Activated T-helper 9 cell treated with anti-CD3 and anti-CD28 coated beads, Interleukin-2, amount 50 U/mL, for 16 hours (primary cell): ENCODE measurements at places on chromosomes 4 and X.
A peak's percentile ranks its signal among the peaks of the same experiment; 100 is the strongest.

DNA sequence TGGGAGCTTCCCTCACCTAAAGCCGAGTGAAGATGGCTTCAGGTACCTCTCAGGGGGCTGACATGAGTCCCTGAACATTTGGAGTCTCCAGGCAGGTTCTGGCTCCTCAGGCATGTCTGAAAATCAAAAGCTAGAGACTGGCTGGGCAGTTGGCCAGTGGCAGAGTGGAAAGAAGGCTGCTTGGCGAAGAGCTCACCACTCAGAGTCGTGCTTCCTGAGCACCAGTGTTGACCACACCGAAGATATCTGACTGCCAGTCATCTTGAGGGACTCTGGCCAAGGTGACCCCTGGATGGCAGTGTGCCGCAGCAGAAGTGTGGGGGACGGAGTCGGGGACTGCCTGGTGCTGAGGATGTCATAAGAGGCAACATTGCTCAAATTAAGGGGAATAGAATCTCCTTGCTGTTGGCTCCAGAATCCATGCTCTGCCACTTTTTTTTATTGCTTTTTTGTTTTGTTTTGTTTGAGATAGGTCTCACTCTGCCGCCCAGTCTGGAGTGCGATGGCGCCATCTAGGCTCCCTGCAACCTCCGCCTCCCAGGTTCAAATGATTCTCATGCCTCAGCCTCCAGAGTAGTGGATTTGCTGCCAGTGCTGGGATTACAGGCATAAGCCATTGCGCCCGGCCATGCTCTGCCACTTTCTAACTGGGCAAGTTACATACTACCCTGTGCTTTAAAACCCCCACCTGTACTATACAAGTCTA is 172.5 kb upstream of the GATB start:
- no peak for DNase-seq

DNA sequence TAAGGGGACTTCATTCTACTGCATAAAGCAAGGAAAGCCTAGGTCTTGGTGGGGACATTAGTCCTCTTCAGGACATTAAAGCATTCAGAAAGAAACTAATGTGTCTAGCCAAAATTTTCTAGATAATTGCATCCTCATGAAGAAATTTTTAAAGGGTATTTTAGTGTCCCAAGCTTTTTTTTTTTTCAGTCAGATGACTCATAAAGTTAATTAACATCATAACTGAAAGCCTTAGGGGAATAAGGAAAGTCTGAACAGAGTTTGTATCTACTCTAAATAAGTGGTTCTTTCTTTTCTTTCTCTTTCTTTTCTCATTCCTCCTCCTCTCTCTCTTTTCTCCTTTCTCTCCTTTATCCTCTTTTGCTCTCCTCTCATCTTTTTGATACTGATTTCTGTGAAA is 202.4 kb downstream of the ADAMTS3 start:
- no peak for DNase-seq

- DNase-seq: no peak
Measured at GRCh38 chr4:123014038-123014437, 91.6 kb upstream of the NUDT6 start.

- DNase-seq: no peak
Measured at GRCh38 chr4:14837860-14838259, 164.4 kb upstream of the CPEB2 start.

DNA sequence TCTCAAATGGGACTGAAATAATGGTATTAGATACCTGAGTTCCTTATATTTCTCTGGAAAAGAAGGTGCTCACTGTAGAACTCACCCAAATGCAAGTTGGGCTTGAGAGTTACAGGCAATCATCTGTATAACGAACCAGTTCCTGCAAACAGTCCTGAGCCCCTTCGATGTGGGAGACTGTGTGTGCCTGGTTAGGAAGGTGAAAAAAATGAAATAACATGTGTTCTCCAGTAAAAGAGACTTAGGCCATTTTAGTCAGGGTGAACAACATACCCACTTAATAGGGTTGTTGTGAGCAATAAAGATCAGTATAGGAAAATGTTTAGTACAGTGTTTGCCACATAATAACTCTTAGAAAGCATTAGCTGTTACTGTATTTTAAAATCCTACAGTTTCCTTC is 23.4 kb downstream of the STIM2 start:
- no peak for DNase-seq

GRCh38 chrX:51476930-51477329 is 19.5 kb downstream of the NUDT11 start:
- no peak for DNase-seq

DNA sequence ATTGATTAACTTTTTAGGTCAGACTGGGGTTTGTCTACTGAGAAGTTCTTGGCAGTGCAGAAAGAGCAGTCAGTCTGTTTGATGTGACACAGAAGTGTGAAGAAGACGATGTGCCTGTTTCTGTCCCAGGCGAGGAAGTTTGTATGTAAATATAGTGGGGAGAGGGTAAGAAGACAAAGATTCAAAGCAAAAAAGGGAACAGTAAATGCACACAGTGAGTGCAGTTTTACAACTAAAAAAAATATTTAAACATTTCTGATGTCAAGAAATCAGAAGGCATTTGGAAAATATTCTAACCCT is 264.9 kb downstream of the RAPGEF2 start:
- DNase-seq: no peak

GRCh38 chrX:49760290-49760890 is 64.6 kb upstream of the PAGE1 start:
- DNase-seq: no peak

DNA sequence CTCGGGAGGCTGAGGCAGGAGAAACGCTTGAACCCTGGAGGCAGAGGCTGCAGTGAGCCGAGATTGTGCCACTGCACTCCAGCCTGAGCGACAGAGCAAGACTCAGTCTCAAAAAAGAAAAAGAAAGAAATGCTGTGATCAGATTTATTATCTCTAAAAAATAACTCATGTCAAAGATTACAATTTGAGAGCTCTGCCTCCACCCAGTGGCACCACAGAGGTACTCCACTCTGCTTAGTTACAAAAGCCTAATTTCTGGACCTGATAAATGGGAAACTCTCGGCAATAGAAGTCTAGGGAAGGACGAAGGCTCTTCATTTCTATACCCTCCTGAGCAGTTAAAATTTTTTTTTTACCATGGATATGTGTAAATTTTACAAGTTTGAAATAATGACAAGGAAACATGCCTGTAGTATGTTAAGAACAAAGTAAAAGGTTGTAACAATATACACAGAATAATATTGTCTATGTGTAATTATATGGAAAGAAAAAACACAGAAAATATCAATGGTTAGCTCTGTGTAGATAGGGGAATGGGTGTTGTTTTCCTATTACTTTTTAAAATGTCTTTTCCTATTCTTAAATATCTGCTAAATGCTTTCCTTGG is 149.8 kb downstream of the STIM2 start:
- DNase-seq: peak; percentile 29

- DNase-seq: no peak
Measured at GRCh38 chrX:55451626-55451989, 319 bp upstream of the MAGEH1 start.

- no peak for DNase-seq
Measured at GRCh38 chr4:6071959-6072720, 53.9 kb upstream of the C4orf50 start.

DNA sequence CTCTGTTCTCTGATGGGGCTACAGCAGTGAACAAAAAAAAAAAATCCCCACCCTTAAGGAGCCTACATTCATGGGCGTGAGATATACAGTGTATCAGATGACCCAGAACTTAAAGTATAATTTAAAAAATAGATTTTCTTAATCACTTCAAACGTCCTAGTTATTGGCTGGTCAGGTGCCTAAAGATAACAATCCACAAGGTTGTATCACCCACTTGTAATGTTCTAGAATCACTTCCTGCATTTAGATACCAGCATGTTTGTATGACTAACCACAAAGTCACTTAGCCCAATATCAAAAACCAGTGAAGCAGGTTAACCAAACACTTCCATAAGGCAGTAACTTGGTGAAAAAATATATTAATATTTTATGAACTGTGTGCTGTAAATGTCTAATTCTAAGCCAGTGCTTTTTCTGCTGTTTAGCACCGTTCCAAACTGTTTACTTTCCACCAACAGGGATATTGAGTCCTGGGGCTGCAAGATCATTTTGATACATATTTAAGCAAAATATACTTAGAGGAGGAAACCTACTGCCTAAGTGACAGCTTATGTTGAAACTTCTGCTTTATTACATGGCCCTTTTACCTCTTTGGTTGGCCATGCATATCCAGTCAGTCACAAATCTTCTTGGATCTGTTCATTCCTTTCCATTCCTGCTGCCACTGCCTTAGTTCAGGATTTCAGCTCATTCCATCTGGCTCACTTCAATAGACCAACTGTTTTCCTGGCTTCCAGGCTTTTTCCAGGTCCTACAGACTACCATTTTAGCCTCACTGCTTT is 43.3 kb downstream of the CD40LG start:
- DNase-seq: no peak

- no peak for DNase-seq
Measured at GRCh38 chr4:169791062-169791461, 33.3 kb upstream of the HPF1 start.

- no peak for DNase-seq
Measured at GRCh38 chrX:131626681-131627296, 82.9 kb downstream of the OR13H1 start.

DNA sequence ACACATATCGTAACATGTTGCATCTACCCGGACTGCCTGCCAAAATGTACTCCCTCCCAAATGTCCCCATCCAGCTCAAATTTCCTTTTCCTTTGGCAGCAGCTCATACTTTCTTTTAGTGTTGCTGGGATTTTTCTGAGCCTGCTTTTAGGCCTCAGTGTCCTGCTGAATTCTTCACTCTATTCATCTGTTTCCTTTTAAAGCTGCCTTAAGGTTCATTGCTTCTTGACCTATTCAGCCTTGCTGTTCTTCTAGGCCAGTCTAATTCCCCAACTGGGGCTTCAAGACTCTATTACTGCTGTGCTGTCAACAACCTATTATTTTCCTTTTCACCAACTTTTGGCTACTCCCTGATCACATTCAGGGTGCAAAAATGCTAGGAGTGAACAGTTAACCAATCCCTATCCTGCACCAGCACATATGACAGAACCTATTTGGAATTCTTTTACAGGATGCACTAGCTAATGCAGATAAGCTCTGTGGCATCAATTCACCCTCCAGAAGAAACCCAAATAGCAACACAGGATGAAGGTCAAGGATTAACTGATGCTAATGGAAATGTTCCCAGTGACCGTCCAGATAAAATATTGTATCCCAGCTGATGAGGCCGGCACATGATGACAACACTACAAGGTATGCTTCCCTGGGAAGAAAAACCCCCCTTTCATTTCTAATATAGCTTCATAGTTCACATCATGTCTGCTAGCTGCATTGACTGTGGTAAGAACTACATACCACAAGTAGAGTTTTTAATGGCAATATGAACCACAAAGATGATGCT is 114.7 kb upstream of the TTC29 start:
- DNase-seq: no peak

- no peak for DNase-seq
Measured at GRCh38 chr4:41545238-41545637, 7.3 kb downstream of the LIMCH1 start.

- no peak for DNase-seq
Measured at GRCh38 chr4:78799551-78800495, 23.7 kb downstream of the BMP2K start.

DNA sequence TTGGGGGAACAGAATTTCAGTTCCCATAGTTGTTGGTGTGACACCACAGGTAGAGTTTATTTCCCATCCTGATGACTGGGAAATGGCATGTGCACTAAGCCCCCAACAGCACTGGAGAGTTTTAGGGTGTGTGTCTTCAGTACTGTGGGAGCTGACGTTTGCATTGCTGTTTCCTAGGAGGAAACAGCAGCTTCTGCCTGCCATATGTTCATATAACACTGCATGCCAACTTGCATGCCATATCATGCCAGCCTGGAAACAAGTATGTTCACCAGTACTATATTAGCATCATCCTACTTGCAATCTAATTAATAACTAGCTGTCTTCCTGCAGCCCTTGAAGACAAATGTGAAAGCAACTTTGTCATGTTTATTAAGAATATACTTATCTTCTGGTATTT is 58.2 kb downstream of the NAA11 start:
- no peak for DNase-seq

DNA sequence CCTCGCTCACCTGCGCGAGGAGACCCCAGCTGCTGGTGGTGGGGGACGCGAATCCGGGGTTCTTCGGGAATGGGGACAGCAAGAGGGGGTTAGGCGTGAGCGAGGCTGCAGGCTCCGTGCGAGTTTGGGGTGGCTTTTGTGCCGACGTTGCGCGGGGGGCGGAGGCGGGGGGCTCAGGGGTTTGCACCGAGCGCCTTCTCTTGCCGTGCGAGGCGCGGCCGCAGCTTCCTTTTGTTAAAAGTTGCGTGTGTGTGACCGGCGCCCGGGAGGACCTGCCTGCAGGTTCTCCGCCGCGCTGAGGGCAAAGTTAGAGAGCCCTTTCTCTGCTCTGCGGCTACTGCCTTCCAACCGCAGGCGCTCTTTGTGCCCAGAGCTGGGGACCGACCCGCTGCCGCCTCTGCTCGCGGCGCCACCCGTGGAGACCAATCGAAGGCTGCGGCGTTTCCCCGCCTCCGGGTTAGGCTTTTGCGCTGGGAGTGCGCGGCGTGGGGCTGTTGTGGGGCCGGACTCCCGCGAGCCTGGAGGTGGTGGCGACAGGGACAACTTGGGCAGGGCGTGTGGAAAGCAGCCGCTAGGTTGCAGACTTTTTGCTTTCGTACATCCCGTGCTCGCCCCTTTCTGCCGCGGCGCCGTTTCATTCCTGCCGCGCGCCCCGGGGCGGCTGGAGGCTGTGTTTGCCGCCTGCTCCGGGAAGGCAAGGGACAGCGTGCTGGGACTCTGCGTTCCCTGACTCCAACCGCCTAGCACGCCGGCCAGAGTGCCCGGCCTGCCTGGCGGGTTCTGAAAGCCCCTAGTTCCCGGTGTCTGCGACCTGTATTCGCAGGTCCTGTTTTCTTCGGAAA is 716 bp downstream of the KIT start:
- peak; percentile 1 for DNase-seq

DNA sequence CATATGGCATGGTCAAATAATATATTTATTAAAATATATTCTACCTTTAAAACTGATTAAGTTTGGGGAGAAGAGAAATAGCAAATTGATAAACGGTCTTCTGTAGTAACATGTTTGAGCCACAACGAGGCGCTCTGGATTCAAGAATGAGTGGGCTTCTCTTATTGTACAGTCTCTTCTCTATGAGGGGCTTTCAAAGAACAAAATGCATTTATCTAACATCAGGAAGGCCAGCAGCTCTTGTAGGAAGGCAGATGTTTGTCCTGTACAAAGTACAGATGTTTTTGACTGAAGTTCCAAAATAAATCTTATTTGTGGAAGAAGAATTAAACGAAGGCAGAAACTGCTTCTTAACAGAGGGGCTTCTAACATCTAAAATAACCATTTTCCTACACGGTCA is 153.6 kb downstream of the RASL11B start:
- no peak for DNase-seq

DNA sequence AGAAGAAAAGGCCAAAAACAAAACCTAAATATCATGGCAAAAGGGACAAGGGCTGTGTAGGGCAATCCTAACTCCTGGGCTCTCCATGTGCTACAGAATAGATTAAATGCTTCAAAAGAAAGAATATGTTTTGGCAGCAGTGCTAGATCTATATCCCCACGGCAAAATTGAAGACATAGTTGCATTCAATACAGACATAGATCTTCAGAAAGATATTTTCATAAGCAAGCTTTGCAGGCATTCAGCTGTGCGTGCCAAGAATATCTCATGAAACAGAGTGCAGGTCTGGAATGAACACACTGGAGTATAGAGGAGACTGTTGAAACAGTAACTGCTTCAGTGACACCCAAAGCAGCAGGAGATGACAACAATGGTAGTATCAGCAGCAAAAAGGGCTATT is 1476.9 kb downstream of the ARAP2 start:
- DNase-seq: no peak

GRCh38 chr4:138751309-138751708 is 264.3 kb upstream of the NOCT start:
- DNase-seq: no peak

- DNase-seq: no peak
Measured at GRCh38 chr4:61359301-61359700, 159.2 kb downstream of the ADGRL3 start.

GRCh38 chr4:163544407-163545038 is 50.0 kb downstream of the TMA16 start:
- peak; percentile 36 for DNase-seq
